ENCODE measurements at places on chromosomes 7 and 10.

DNA sequence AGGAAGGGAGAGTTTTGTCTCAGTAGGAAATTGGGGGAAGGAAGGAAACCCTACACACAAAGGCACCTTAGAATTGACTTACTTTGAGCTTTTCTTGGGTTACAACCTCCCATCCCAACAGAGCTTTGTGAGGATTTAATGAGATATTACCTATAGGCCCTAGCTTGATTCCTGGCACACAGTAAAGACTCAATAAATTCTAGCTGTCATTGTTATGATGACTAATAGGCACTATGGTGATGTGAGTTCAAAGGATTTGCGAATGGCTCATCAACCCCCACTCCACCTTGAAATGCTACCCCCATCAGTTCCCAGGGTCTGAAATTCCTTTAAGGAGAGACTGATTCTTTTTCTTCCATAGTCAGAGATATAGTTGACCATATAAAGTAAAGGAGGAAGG, 67.9 kb upstream of the SMNDC1 start:
- no peak for DNase-seq

GRCh38 chr7:139899328-139899955, 70.4 kb downstream of the TBXAS1 start:
- no peak for DNase-seq

DNA sequence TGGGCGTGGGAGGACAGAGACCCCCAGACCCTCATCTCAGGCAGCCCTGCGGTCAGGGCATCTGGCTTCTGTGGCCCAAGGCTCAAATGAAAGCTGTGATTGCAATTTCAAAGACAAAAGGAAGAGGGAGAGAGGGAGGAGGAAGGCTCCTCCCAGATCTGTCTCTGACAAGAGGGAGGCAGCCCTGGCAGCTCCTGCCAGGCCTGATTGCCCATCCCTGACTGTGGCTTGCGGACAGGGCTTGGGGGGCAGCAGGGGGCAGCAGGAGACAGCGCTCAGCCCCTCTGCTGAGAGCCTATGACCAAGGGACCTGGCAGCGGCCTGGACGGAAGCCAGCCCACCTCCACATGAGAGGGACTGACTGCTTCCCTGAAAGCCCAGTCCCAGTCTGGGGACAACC, 91.8 kb downstream of the PTPRN2 start:
- no peak for DNase-seq

DNA sequence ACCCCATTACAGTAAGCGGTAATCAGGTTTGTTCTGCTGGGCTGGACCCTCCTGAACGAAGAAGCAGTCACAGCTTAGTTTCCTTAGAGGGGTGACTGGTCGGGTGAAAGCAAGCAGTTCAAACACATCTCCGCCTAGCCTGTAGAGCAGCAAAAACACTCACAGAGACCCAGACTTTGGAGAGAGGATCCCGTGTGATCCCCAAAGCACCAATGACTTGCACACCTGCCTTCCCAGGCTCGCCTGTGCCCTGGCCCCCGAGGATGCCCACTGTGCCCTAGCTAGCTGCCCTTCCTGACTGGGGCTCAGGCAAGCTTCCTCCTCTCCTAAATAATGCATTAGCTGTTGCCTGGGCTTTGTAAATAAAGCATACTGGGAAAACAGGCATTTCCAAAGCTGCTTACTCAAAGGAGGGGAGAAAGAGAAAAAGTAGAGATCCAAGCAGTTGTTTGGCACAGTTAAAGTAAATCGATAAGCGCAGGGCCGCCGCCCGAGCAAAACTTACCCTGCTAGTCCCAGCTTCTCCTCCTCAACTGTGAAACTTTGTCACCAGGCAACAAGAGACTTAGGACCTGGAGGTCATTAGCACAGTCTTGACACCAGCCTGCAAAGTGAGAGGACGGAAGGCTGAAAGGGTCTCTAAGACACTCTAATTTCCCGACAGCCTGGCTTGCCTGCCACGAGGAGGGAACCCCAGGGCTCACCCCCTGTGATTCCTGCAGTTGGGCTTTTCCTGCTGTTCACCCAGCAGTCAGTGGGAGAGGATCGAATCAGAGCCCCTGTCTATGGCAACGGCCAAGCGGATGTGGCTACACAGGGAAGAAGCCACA, 4.8 kb downstream of the LRRC18 start:
- no peak for DNase-seq

GRCh38 chr10:91771907-91772306, 26.3 kb upstream of the TNKS2 start:
- DNase-seq, result no peak

DNA sequence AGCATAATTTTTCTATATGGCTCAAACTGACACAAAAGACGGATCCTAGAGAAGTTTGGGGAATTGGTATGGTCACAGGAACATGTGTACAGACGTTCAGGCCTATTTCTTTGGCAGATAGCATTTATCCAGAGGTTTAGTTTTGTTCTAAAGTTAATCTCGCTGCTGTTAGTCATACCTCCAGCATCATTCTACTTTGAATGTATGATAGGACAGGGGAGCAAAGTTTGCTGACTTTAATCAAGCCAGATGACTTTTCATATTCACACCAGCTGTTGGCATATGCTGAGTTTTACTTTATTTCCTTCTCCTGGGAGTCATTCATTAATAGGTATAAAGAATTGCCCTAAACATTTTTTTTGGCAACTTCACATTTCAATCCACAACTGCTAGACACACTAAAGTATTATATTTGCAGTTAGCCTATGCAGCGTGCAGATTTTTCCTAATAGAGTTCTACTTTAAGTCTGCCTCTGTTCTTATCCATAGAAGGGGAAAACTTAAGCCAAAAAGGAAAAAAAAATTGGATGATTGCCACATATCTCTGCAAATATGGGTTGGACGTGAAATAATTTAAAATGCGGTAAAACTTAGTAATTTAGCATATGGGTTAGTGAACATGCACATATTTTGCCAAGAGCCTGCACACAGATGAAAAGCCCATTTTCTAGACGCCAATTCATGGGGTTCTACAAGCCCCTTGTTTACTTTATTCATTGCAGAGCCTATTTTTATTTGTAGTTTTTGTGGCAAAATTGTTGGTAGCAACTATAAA, 213.1 kb downstream of the C7orf25 start:
- no peak for DNase-seq

GRCh38 chr10:63204667-63205391, 71.7 kb downstream of the NRBF2 start:
- DNase-seq, result peak; percentile 10

- DNase-seq, result no peak
Measured at GRCh38 chr7:2157473-2158279, 75.1 kb downstream of the MAD1L1 start.
